ENCODE measurements at places on chromosomes 1 and 21. TPM values are rescaled to one million over a fixed set of nuclear protein-coding genes. Genes with fewer than 3 reads are reported as not detected.

OVAAL gene
- not detected for total RNA-seq

HMGB4 gene
- not detected for total RNA-seq

PDE9A gene
- 1.1 TPM for total RNA-seq

CCDC181 gene
- total RNA-seq = 0.24 TPM

SPATA17 gene
- 3.0 TPM for total RNA-seq

NLRP3 gene
- not detected for total RNA-seq

ALPL gene
- 0.33 TPM for total RNA-seq

OLFML3 gene
- 3.7 TPM for total RNA-seq

SEC16B gene
- total RNA-seq = 0.72 TPM

TNFRSF4 gene
- total RNA-seq = 0.13 TPM

HPCA gene
- total RNA-seq = 0.45 TPM

SPRR1B gene
- total RNA-seq = not detected

BARHL2 gene
- total RNA-seq = not detected

ADAM30 gene
- not detected for total RNA-seq

CELA2A gene
- total RNA-seq = not detected

IER5 gene
- total RNA-seq = 38.3 TPM

FMOD gene
- 0.01 TPM for total RNA-seq

ATP1A4 gene
- total RNA-seq = not detected

OLFML2B gene
- total RNA-seq = 0.35 TPM

EFNA1 gene
- 36.5 TPM for total RNA-seq

ST6GALNAC5 gene
- total RNA-seq = not detected

BRDT gene
- not detected for total RNA-seq

AK2 gene
- total RNA-seq = 157 TPM

PSMG1 gene
- 94.3 TPM for total RNA-seq

C1orf141 gene
- total RNA-seq = not detected

TNNT2 gene
- total RNA-seq = 0.30 TPM

SLAMF1 gene
- not detected for total RNA-seq

ZNF644 gene
- 11.4 TPM for total RNA-seq

FAM151A gene
- total RNA-seq = not detected

LRRC8B gene
- total RNA-seq = 5.1 TPM

OR2L5 gene
- not detected for total RNA-seq

IQGAP3 gene
- 13.6 TPM for total RNA-seq

TRAF3IP3 gene
- total RNA-seq = not detected

EXO1 gene
- 24.6 TPM for total RNA-seq

CFH gene
- 4.3 TPM for total RNA-seq

UBL4B gene
- not detected for total RNA-seq

LRRN2 gene
- total RNA-seq = 13.7 TPM

TEDDM1 gene
- total RNA-seq = not detected

OR2T11 gene
- not detected for total RNA-seq
